CD4-positive, alpha-beta memory T cell (primary cell): ENCODE measurements at places on chromosomes 1 and 21. TPM values are rescaled to one million over a fixed set of nuclear protein-coding genes. Genes with fewer than 3 reads are reported as not detected.
A peak's percentile ranks its signal among the peaks of the same experiment; 100 is the strongest.

DNA sequence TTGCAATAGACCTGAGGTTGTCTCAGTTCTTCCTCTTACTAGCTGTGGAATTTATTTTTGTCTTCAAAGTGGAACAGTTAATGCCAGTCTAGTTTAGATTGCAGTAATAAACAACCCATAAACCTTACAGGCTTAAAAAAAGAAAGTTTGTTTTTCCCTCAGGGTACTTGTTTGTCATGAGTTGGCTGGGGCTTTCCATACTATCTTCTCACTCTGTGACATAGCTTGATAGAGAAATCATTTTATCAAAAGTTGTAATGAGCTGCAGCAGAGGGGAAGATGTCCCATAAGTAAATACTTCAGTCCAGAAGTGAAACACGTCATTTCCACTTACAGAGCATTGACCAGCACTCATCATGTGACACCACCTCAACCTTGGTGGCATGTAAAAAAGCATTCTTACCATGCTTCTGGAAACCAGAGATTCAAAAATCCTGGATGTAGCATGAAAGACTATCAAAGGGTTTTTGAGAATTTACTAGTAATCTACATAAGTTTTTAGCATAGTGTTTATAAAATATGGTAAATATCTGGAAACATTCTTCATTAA is 62.8 kb upstream of the COL11A1 start:
- no peaks in the 10 kb centered on the region for H3K4me1 ChIP-seq
- no peaks in the 10 kb centered on the region for H3K27me3 ChIP-seq
- no peak overlapping the region for H3K4me3 ChIP-seq
- no peak overlapping the region for H3K27ac ChIP-seq
- no peak for DNase-seq
- no peaks in the 10 kb centered on the region for H3K36me3 ChIP-seq

- H3K27ac ChIP-seq, result peak overlapping the region; percentile 34
- no peak overlapping the region for H3K4me3 ChIP-seq
- DNase-seq, result peak; percentile 25
- no peaks in the 10 kb centered on the region for H3K36me3 ChIP-seq
Measured at GRCh38 chr1:15347182-15347581, 62.5 kb upstream of the EFHD2 start.

- H3K27me3 ChIP-seq, result no peaks in the 10 kb centered on the region
- H3K27ac ChIP-seq, result no peak overlapping the region
- DNase-seq, result no peak
- no peaks in the 10 kb centered on the region for H3K4me1 ChIP-seq
Measured at GRCh38 chr1:221912230-221912629, 170.3 kb upstream of the DUSP10 start.

DNA sequence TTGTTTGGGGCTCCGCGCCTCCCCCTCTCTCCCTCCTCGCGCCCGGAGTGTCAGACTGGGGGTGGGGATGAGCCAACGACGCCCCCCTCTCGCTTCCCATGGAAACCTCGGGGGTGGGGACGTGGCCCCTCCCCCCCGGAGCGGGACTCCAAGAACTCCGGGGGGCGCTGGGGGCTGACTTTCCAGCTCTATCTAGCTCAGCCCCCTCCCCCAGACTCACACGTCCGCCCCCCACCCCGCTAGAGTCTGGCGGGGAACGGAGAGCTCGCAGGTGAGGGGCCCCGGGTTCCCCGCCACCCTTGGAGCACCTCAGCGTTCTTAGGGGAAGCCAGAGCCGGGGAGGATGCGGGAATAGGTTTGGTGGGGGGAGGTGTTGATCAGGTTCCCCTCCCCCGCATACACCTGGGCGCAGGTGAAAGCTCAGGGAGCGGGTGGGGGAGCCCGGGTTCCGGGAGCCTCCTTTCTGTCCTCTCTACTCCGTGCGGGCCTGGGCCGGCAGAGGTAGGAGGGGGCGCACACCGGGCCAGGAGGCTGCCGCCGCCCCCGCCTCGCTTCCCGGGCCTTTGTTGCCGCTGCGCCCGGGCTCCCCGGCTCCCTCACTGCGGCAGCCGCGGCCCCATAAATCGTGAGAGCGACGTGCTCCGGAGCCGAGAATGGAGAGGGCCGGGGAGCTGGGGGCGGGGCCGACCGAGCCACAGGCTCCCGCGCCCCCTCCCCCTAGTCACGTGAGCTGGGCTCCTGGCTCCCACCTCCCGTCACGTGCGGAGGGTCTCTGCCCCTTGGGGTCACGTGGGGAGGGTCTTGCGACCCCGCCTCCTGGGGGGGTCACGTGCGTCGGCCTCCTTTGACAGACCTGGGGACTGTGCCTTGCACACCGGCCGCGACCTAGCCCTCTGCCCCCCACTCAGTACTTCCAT is 1.9 kb downstream of the EFNA3 start:
- DNase-seq, result no peak
- peak overlapping the region; percentile 12 for H3K4me3 ChIP-seq
- H3K36me3 ChIP-seq, result no peaks in the 10 kb centered on the region
- peaks cover 62% of the 10 kb centered on the region for H3K4me1 ChIP-seq
- H3K27me3 ChIP-seq, result peaks cover 34% of the 10 kb centered on the region
- no peak overlapping the region for H3K27ac ChIP-seq

The CRP gene
- not detected for total RNA-seq

The ETV3L gene
- not detected for total RNA-seq

The C1orf94 gene
- not detected for total RNA-seq

The THEMIS2 gene
- total RNA-seq, result 64.8 TPM
